Activated CD4-positive, alpha-beta T cell treated with anti-CD3 and anti-CD28 coated beads, Interleukin-2, amount 10 ng/mL, durations not matched to agents 7 days and 5 days (primary cell): ENCODE measurements at places on chromosomes 4 and X. TPM values are rescaled to one million over a fixed set of nuclear protein-coding genes. Genes with fewer than 3 reads are reported as not detected.

DNA sequence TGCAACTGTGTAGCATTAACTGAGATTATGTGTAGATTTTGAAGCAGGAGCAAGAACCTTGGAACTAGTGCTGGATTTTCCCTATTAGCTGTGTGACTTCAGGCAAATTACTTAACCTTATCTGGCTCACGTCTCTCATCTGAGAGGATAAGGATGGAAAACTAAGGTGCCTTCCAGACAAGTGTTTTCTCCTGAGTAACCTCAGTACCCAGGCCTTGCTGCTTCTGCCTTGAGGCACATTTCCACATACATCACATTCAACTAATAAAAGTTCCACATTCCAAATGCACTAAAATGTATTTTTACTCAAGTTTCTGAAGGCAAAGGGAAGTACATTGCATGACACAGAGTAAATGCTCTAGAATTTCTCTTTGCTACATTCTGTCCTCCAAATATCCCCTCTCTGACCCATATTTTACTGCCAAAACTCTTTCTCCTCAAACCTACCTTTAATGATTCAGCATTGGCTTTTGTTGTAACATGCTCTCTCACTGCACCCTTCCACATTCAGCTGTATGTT is 195.4 kb upstream of the ADGRL3 start:
- DNase-seq: no peak

The APLN gene
- total RNA-seq: 0.17 TPM

The PDLIM5 gene
- total RNA-seq: 23.2 TPM

The SPANXN3 gene
- not detected for total RNA-seq
